AG10803 (cell line): ENCODE measurements at places on chromosomes 3 and 15.

DNA sequence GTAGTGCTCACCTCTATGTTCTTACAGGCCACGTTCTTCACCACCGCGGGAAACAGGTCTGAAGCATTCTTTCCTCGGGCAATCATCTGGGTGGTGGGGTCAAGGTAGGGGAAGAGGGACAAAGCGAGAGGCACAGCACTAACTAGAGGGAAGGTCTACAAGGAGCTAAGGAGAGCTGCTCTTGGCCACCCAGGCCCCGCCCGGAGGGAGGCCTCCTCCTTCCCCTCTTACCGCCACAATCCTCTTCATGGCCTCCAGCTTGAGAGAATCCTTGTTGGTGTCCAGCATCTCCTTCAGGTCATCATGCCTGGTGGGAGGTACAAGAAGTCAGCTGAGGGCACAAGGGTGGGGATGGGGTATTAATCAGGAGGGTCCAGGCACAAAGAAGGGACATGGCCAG, 20.5 kb downstream of the AP3B2 start:
- no peak for DNase-seq

GRCh38 chr3:45437383-45437782, 49.0 kb downstream of the LARS2 start:
- peak; percentile 7 for DNase-seq

GRCh38 chr3:134472831-134473230, 13.0 kb downstream of the ANAPC13 start:
- no peak for DNase-seq

DNA sequence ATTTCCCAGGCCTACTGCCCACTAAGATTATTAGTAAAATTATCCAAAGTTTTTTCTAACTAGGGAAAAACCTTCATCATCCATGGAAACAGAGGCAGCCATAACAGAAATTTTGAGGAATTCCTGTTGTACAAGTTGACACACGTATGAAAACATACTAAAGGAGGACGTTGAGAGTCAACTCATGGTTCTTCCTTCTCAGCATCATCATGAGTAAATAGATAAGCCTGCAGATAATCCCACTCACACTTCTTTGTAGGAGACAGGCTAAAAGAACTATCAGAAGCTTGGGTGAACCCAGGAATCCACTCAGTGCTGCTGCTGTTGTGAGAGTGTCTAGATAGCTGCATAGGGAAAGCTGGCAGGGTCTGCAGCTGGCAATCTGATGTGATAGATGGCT, 694.8 kb upstream of the NR2F2 start:
- DNase-seq, result no peak

GRCh38 chr3:135558906-135559305, 406.6 kb upstream of the PPP2R3A start:
- DNase-seq, result peak; percentile 13

DNA sequence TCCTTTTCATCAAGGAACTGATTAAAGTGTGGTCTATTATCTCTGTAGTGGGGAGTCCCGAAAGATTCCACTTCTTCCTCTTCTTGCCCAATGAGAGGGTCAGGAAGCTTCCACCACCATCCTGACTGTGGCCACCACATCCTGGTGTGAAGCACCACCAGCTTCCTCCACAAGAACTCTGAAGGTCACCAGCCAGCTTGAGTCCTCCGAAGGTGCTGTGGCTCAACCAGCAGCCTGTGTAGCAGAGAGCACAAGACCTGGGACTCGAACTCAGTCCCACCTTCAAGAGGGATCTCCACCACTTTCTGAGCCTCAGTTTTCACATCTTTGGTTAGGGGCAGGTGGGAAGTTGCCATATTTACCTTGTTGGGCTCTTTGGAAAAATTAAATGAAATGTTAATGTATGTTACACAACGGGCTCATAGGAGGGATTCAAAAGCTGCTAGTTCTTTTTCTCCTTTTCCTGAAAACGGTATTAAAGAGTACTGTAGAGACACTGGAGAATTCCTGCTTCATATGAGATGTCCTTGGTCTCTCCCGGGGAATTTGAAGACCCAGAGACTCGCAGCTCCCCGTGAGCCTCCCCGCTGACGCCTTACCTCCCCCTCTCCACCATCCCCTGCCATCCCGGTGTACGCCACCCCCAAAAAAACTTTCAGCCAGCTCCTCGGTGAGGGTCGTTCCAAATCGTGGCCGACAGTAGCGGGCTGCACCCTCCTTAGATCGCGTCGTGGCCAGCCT, 816 bp upstream of the ACAN start:
- DNase-seq, result no peak

- no peak for DNase-seq
These were observed 100.6 kb upstream of the KLF13 start for GRCh38 chr15:31226021-31226420.

DNA sequence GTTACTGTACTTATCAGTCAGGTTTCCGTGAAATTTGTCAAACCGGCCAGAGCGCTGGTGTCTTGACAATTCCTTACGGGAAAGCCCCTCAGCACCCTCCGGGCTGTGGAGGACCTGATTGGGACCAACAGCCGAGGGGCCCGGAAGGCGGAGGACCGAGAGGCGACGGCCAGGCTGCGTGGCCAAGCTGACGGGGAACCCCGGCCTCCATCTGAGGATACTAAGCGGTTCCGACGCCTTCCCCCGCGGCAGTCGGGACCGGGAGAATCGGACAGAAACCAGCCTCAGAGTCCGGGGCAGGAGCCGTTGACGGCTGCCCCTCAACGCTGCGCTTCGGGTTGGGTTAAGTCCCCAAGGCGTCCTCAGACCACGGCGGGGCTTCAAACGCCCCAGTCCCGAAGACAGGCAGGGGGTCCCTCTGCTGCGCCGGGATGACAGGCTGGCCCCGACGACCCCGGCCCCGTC, 499 bp downstream of the ALDH1A2 start:
- DNase-seq, result no peak

GRCh38 chr15:36882487-36883131, 217.7 kb downstream of the MEIS2 start:
- no peak for DNase-seq

GRCh38 chr15:45333550-45333949, 44.8 kb downstream of the GATM start:
- peak; percentile 44 for DNase-seq

DNA sequence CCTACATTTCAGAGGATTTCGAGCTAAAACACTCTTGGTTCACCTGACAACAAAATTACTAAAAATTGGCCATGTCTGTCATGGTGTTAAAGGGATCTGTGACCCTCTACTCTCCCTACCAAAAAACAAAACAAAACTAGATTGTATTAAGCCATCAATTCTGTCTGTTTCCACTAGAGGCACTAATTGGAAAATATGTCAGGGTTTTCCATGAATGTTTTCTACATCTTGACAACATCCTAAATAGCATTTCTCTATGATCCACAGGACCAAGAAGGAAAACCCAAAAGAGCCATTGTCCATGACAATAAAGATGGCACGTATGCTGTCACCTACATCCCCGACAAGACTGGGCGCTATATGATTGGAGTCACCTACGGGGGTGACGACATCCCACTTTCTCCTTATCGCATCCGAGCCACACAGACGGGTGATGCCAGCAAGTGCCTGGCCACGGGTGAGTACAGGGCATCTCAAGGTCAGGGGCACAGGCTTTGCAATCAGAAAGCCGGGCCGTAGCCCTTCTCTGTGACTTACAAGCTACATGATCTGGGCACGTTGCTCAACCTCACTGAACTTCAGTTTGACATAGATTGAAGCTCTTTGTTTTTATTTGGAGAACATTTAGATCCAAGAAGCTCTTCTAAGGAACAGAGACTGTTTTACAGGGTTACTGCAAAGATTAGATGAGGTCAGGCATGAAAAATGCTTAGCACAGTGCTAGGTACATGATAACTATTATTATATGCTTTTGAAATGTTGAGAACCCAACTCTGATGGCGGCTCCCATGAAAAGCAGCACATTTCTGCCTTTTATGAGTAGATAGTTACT, 74.8 kb downstream of the DNASE1L3 start:
- DNase-seq, result no peak

- DNase-seq, result peak; percentile 96
These were observed 67.8 kb downstream of the FMN1 start for GRCh38 chr15:33126559-33127290.

GRCh38 chr15:55681631-55682030, 61.3 kb downstream of the PRTG start:
- DNase-seq, result no peak
